ENCODE measurements at places on chromosomes 2 and 18.

- DNase-seq: no peak
Measured at GRCh38 chr2:156175946-156176345, 156.6 kb downstream of the NR4A2 start.

DNA sequence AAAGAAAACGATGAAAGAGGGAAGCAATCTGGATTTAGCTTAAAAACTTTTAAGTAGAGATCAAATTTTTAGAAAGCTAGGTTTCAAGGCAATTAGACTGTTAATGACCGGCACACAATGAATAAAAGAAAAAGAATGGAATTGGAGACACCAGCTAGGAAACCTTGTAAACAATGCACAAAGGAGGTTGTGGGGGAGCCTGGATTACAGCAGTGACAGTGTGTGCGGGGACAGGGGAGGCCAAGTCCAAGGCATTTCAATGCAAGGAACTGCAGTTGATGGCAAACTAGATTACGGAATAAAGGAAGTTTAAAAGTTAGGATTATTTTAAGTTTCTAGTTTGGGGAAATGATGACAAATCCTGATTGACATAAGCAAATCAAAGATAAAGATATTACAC is 74.5 kb downstream of the DTNB start:
- no peak for DNase-seq

DNA sequence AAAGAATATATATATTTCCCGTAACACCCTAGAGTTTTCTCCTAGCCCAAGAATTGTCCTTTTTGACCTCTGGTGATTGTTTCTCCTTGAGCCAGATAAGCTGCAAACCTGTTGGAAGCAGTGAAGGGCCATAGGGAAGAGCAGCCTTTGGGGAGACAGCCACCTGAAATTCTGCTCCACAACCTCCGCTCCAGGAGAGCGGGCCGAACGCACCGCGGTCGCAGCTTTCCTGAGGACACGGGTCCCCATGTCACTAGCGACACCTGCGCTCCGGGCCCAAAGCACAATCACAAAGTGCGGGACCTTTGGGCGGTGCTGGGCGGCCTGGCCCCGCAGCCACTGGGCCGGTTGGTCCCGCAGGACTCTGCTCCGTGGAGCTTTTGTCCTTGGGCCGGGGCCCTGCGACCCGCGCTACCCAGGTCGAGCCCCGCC is 557 bp upstream of the DSG2 start:
- no peak for DNase-seq

GRCh38 chr2:170206246-170206645 is 28.3 kb downstream of the MYO3B start:
- DNase-seq: no peak

DNA sequence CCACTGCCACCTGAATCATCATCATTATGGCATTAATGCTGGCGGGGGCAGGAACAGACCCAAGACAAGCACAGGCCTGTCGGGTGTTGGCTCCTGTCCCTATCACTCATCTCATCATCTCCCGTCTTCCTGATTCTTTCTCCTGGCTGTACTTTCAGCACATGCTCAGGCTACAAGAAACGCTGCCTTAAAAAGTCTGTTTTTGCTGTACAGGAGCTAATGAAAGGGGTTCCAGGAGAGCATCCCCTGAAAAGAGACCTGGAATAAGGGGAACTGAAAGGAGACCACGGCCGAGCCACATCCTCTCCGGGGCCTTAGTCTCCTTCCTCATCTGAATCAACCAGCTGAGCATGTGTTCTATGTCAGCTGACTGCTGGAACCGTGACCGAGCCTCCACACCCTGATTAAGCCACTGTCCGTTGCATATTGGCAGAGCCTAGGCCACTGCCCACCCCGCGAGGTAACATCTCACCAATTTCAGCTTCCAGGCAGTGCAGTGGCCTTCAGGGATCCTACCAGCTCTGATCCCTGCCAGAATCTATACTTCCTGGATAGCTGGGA is 62.6 kb downstream of the DNMT3A start:
- peak; percentile 27 for DNase-seq

GRCh38 chr2:127531221-127531648 is 4.2 kb upstream of the MYO7B start:
- DNase-seq: no peak

DNA sequence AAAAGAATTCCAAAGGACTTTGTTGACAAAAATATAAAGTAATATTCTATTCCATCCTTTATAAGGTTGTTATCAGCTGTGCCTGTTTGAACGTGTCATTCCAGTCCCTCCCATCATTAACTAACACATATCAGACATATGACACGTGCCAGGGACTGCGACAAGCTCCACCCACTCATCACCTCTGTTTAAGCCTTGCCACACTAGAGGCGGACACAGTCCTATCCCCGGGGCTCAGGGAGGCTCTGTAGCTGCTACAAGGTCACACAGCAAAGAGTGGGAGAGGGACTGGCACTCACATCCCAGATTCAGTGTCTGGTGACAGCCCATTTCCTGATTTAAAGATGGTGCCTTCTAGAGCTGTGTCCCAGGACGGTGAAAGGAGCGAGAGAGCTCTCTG is 30.0 kb downstream of the TBC1D8 start:
- DNase-seq: no peak

GRCh38 chr18:50203801-50204604 is 9.1 kb upstream of the MYO5B start:
- no peak for DNase-seq

GRCh38 chr2:264493-265468 is at the start of gene ACP1:
ACP1 (plus strand) TSS chr2:264947; CDS start chr2:264965, 18 bp downstream.
- DNase-seq: peak; percentile 95

- no peak for DNase-seq
Measured at GRCh38 chr2:128485761-128486639, 167.3 kb upstream of the HS6ST1 start.

- no peak for DNase-seq
Measured at GRCh38 chr18:39764873-39765272, 2190.2 kb upstream of the PIK3C3 start.

DNA sequence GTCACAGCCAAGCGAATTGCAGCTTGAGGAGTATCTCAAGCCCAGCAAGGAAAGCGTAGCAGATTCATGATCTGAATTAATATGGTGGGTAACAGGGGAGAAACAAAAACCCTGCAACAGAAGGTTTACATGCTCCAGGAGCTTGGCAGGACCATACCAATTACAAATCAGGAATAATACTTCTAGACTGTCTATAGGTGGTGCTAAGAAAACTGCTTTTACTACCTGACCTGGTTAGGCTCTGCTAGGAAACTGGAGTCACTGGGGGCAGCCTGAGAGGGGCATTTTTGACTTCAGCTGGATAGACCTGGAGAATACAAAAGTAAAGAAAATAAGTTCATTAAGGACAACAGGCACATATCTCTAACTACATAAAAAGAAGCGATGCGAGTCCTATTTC is 24.6 kb upstream of the SPOPL start:
- no peak for DNase-seq

GRCh38 chr2:149819356-149819957 is 231.9 kb upstream of the MMADHC start:
- no peak for DNase-seq

- DNase-seq: no peak
Measured at GRCh38 chr18:25299426-25300300, 52.3 kb downstream of the ZNF521 start.

DNA sequence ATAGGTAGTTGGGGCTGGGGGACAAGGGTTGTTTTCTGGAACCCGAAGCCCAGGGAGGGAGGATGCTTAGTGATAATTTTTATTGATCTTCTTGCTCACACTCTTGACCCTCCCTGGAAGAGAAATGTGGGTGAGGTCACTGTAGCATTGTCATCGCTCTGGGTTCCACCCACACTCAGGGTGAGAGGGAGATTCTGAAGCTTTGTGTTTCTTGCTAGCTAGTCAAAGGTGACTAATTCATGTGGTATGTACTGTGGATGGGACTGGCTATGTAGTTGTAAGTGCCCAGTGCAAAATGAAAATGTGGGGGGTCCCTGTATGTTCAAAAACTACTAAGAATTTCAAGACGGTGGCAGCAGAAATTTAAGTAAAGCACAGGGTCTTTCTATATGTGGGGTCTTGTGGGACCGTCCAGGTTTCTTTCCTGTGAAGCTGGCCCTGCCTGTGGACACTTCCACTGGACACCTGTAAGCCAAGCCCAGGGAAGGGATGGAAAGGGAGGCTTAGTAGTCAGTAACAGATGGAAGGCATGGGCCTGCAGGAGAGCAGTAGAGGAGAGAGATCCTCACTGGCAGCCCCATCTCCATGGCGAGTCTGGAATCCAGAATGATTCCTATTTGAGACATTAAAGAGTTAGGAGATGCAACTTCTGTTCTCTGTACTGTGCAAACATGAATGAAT is 35.0 kb downstream of the TSN start:
- DNase-seq: no peak

GRCh38 chr2:181077128-181077709 is 96.8 kb downstream of the UBE2E3 start:
- peak; percentile 78 for DNase-seq

DNA sequence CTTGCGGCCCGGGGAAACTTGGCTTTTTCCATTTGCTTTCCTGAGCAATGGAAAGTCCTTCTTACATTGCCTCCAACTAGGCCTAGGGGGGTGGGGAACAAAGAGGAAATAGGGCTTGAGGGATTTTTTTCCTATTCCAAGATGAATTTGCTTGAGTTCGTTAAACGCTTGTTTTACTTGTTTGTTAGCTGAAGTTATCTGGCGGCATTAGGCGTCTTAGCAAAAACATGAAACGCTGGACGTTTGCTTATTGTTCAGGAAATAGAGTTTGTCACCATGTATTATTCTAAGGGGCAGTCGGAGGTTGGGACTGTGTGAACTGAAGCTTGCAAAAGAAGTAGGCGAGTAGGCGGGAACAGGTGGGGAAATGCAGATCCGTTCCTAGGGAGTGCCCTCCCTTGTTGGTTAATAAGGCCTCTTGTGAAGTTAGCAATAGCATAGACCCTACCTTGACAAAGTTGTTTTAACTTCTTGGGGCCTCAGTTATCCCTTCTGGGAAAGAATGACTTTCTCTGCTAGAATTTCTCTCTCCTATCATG is 1.9 kb downstream of the CABLES1 start:
- DNase-seq: no peak

DNA sequence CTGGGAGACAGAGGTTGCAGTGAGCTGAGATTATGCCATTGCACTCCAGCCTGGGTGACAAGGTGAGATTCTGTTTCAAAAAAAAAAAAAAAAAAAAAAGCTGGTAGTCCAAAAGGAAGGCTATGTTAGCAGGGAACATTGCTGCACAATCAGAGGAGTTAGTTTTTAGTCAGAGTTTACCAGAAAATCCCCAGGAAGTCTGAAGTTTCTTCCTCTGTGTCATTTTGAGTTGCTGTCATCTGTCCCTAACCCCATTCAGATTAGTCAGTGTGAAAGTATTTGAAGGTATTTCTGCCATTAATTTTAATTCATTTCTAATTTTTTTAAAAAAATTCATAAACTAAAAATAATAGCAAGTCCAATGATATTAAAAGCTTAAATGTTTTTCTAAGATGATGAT is 33.5 kb upstream of the CERS6 start:
- DNase-seq: no peak

- no peak for DNase-seq
Measured at GRCh38 chr2:215812966-215813365, 200.4 kb downstream of the MREG start.

DNA sequence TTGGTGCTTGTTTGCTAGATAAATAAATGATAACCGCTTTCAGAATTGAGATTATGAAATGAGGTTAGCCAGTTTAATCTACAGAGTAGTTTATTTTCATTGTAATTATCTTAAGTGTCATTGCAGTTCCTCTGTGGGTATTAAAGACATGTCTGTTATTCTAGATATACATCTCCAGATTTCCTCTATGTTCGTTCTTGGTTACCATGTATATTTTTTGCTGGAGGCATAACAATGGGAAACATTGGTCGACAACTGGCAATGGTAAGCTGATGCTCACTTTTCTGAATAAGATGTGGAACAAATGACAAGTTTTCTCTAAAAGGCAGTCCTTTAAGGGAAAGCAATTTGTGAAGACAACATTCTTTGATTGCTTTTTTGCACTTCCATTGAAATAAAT is 18.7 kb downstream of the INSIG2 start:
- DNase-seq: no peak

- DNase-seq: no peak
Measured at GRCh38 chr2:191295088-191295487, 49.9 kb downstream of the MYO1B start.

DNA sequence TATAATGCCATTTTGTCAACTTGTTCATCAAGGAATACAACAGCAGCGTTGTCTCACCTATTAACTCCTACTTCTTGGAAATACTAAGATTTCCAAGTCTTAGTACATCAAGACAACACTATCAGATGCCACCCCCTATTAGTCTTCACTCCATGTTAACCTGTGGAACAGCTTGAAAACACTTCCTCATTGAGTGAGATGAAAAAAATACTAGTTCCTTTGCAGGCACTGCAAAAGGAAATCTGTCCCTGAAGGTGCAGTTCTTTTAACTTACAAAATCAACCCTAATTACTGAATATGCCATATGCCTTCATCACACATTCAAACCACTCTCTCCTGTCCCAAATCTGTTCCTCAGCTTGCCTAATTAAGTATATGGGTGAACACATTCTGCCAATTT is 4.0 kb downstream of the CWC22 start:
- no peak for DNase-seq

- DNase-seq: no peak
Measured at GRCh38 chr2:25936889-25937545, 45.3 kb downstream of the KIF3C start.

- no peak for DNase-seq
Measured at GRCh38 chr2:55111570-55112228, 61.4 kb upstream of the RTN4 start.

GRCh38 chr2:205585449-205586383 is 96.6 kb upstream of the NRP2 start:
- DNase-seq: no peak

DNA sequence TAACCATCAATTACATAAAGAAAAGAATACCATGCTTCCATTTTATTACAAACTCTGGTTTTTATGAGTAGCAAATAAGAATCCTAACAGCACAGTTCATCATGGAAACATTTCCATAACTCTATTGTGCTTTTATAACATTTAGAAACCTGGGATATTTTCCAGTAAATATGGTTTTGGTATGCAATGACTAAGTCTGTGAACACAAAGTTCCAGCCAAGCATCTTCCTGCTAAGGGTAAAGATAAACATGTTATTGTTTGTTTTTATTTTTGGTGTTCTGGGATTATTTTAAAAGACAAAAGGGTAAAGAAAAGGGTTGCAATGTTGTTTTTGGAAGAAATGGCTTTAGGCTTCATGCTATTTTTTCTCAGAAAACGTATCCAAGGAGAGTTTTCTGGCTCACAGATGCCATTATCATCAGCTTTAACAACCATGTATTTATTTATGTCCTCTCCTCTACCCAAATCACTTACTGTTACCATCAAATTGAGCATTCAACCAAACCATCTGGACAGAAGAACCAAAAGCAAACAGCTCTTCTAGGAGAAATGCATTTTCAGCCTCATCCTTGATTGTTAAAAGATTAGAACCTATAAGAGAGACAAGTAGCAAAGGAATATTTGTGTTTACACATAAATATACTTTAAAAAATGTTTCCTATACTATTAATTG is 116.0 kb downstream of the PLA2R1 start:
- DNase-seq: no peak

- no peak for DNase-seq
Measured at GRCh38 chr18:23861805-23862470, 152.6 kb upstream of the TTC39C start.

All from CD4-positive, alpha-beta T cell treated with Interleukin-17A for 1 hour (primary cell).